GM12891 (cell line): ENCODE measurements at places on chromosomes 2 and 18.

DNA sequence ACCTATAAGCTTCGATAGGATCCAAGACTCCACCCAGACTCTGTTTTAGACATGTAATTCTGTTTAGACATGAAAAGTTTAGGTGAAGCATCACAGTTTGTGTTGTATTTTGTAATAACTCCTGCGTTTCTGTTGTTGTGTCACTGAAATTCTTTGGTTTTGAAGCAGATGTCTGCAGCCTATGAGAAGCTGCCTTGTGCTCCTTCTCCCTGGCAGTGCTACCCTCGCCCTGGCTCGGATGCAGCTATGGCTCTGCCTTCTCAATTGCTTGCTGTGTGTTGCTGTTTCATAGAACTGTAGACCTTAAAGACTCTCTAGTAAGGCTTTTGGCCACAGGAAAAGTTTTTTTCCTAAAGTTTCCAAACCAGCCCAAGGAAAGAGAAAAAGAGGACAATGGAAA, 40.2 kb upstream of the ZNF638 start:
- no peak for DNase-seq

- DNase-seq, result peak; percentile 95
These were observed at the start of gene MC5R for GRCh38 chr18:13823707-13824395. TSS of gene MC5R (plus strand) at chr18:13824149. CDS start at chr18:13825766, 1,617 bp downstream.

DNA sequence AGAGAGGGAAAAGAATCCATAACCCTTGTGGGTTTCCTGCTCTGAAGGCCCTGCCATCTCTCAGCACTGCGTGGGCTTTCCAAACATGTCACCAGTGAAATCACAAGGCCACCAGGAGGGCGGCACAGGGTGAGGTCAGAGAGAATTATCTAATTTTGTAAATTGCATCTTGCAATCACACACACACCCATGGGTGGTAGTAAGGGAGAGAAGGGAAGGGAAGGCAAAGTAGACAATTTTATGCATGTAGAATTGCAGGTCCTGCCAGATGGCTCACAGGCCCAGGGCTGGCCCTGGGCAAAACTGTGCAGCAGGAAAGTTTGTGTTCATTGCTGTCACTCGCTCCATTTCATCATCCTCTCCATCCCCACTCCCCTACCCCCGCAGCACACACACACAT, 21.0 kb upstream of the ZBTB7C start:
- DNase-seq, result no peak

- DNase-seq, result no peak
These were observed 234.3 kb upstream of the HS6ST1 start for GRCh38 chr2:128552806-128553551.

GRCh38 chr18:62867534-62867933, 152.2 kb downstream of the PHLPP1 start:
- DNase-seq, result no peak
